ENCODE measurements at places on chromosomes 2 and 18.
A peak's percentile ranks its signal among the peaks of the same experiment; 100 is the strongest.

DNA sequence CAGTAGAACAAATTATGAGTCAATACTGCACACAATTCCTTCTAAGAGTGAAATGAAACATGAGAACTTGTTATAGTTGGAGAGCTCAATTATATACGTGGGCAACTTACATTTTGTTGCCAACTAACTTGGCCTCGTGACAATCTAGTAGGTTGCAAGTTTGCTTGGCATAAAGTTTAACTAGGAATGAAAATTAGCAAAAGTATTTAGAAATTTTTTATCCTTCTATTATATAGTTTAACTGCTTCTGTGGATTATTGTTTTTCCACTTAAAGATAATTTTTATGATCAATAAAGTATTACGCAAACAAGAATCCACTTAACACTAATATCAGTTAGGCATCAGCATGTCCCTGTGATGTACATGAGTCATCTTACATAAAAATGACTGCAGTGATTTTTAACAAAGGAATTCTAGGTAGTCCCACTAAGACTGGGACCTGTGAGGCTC, 41.1 kb downstream of the FAM124B start:
- DNase-seq: no peak

DNA sequence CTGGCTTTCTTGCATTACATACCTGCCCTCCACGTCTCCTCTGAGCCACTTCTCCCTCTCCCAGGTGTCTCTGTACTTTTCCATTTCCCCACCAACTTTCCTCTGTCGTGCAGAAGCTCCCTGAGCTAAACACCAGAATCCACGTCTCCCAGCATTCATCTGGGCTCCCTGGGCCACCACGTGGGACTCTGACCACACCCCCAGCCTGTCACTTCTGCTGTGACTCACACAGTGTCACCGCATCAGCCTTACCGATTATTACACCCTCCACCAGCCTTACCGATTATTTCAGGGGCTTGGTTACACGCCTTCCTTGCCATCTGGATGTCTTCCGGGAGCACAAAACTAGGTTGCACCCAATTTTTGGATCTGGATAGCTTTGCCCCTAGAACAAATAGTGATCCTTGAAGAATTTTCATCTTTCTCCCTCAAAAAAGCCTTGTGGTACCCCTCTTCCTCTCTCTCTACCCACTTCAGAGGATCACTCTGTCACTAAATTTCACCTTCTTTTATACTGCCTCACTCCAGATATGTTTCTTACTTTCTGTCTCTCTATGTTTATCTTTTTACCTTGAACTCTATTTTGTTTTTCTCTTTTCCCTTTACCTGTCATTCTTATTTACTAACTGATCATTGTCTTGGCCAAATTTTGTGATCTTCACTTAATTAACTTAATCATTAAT, 136.9 kb upstream of the CAB39 start:
- no peak for DNase-seq

- DNase-seq: no peak
Observed at GRCh38 chr2:158776231-158776630, 18.9 kb upstream of the DAPL1 start.

DNA sequence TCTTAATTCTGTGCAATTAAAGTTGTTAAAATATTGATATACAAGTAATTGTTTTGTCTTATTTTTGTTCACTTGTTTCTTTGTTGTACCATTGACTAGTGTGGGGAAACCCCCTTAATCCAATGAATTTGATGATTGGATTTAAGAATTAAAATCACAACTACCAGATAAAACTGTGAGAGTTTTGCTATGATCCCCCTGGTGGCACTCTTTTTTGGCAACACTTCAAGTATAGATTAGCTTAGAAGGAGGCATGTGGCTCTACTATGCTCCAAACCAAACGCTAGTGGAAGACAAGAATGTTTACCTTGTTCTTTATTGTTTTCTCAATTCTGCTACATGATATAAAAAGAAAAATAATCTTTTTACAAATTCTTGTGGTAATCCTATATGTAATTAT, 477.8 kb upstream of the ETAA1 start:
- no peak for DNase-seq

GRCh38 chr18:58532298-58532697, 96.6 kb downstream of the ALPK2 start:
- DNase-seq: no peak

DNA sequence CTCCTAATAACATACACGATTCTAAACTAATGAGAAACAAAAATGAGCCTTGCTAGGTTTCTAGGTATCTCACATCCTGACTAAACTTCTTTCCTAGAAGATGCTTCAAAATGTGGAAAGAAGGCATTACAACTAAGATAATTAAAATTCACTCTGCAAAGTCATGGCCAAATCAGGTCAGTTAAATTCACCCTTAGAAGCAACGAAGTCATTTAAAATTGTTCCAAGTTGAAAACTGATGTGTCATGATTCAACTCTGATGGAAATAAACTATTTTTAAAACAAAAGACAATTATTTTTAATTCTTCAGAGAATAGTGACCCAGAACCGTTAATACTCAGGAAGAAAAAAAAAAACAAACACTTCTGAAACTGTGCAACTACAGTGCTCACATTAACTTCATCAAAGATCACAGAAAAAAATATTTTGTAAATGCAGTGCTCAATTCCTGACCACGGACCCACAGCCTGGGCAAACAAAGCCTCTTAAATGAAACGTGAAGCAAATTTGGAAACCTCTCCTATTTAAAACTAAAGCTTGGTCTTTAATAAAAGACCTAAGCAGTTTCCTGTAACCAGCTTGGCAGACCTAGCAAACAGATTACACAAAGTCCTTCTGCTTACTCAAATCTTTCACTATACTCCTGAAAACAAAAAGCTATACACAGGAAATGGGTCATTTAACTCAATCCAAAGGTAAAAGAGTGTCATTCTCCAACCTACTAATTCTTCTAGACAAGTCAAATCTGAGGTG, 39.0 kb downstream of the CHN1 start:
- DNase-seq: no peak

DNA sequence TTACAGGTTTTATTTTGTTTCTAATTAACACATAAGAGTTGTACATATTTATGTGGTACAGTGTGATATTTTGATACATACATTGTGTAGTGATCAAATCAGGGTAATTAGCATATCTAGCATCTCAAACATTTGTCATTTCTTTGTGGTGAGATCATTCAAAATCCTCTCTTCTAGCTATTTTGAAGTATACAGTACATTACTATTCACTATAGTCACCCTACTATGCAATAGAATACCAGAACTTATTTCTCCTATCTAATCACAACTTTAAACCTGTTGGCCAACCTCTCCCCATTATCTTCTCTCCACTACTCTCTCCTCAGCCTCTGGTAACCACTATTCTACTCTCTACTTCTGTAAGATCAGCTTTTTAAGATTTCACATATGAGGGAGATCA, 325.8 kb downstream of the CYP26B1 start:
- DNase-seq: no peak

- no peak for DNase-seq
Observed at GRCh38 chr2:171485116-171485515, 37.2 kb upstream of the CYBRD1 start.

DNA sequence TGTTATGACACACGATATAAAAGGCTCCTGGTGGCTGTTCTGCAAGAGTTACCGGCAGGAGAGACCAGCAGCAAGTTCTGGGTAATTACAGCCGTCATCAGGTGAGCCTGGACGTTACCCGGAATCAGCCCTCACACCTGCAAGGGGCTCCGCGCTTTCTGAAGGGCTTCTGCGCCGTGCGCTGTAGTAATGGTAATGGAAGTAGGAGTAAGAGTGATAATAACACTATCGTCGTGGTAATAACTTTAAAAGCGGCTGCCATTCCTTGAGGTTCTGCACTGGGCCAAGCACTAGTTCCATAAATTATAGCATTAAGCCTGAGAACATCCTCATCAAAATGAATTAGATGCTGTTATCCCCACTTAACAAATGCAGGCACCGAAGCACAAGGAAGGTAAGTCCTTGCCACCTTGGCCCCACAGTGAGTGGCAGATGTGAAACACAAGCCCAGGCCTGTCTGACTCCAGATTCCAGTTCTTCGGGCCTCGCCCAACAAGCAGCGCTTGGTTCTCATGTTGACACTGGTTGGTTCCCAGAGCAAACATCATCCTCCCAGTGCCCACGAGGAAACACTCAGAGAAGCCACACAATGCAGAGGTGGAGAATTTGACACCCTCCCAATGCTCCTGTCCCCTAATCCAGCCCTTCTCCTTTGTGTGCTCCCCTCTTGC, 205.2 kb downstream of the EIPR1 start:
- DNase-seq: no peak

- DNase-seq: no peak
Observed at GRCh38 chr2:229443141-229443540, 172.1 kb upstream of the PID1 start.

GRCh38 chr2:175965773-175966172, 36.3 kb downstream of the LNPK start:
- no peak for DNase-seq

DNA sequence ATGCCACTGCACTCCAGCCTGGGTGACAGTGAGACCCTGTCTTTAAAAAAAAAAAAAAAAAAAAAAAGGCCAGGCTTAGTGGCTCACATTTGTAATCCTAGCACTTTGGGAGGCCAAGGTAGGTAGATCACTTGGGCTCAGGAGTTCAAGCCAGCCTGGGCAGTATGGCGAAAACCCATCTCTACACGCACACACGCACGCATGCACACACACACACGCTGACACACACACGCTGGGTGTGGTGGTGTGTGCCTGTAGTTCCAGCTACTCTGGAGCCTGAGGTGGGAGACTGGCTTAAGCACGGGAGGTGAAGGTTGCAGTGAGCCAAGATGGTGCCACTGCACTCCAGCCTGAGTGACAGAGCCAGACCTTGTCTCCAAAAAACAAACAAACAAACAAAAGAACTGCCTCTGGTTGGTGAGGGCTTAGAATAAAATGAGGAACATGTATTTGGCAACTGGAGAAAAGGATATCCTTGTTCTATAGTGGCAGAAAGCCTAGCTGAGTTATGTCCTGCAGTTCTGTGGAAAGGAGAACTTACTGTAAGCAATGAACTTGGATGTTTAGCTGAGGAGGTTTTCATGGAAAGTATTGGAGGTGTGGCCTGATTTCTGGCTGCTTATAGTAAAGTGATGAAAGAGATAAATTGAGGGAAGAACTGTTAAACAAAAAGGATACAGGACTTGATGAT, 34.0 kb downstream of the HAT1 start:
- no peak for DNase-seq

DNA sequence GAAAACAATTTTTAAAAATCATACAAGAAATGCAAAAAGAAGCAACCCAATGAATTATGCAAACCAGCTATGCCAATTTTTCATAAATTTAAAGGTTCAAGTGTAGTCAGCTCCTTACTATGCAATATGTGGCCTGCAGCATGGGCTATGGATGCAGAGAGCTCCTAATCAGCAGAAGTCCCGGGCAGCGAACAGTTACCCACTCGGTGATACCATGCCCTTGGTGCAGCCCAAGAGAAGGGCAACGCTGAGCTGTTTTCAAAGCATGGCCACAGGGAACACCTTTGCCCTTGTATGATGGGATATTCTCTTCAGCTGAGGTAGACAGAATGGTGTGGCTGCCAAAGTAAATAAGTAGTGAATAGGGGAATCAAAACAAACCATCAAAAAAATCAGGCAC, 17.3 kb upstream of the ARL5A start:
- no peak for DNase-seq

DNA sequence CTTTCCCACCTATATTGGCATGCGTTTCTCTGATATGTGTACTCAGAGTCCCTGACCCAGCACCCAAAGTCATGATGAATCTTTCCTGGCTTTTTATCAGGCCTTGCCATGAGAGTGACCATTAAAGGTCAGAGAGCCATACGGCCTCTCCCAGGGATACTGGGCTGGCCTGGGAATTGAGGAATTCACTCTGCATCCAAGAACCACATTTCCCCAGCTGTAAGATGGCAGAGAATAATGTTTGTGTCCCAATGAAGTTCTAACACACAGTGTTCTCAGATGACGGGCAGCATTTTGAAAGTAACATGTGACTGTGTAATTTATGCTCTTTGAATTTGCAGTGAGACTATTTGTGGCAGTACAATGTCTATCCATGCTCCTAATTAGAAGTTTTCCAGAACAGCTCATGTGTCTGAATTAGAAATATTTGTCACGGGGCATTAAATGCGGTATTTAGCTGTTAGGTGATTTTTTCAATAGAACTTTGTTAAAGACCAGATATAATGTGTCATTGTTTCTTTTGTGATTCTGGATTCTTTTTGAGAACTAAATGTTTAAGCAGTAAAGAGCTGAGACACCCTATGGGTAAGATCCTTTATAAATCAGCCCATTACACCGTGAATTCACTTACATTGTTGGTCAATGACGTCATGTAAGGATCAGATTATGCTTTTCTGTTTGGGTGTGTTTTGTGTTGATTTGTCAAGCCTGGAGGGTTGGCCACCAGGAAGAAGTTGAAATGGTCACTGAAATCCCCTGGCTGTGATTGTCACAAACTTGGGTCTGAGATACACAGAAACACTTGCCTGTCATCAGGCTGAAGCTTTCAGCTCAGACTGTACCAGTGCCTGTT, 7.3 kb upstream of the SLC3A1 start:
- DNase-seq: peak; percentile 26

DNA sequence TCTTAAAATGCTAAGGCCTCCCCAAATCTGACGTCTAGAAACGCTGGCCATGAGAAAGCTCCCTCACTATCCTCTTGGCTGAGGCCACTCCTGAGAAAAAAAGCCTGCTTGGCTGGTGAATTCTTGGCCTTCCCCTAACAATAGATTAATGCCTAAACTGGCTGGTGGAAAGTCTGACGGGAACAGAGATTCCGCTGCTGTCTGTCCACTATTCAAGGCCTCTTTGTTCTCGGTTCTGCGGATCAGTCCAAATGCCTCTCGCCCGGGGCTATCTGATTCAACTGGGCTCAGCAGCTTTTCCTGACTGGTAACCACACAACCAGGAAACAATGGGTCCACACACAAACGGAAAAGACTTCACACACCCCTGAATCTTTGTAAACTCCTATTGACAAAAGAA, 27.2 kb downstream of the PXDN start:
- no peak for DNase-seq

DNA sequence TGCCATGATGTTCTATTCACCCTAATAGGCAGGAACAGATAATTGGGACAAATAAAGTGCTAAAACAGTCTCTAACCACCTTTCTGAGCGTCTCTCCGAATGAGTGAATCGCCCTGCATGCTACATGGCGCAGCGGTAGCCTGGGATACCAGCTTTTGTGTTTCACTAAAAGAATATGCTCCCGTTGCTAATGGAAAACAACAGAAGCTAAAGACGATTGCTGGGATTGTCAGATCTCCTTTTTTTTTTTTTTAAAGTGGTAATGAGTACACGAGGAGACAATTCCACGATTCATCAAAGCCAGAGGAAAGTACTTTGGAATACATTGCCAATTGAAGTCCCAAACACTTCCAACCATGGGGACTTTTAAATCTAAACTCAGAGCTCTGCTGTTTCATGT, 1815.3 kb upstream of the CELF4 start:
- no peak for DNase-seq

- DNase-seq: no peak
Observed at GRCh38 chr2:88199912-88200682, 30.0 kb downstream of the THNSL2 start.

Measured in GM04504 (cell line).